Activated CD4-positive, CD25-positive, alpha-beta regulatory T cell treated with anti-CD3 and anti-CD28 coated beads, Interleukin-2, amount 50 U/mL, for 16 hours (primary cell): ENCODE measurements at places on chromosomes 7 and 10.
A peak's percentile ranks its signal among the peaks of the same experiment; 100 is the strongest.

- DNase-seq, result no peak
These were observed 140.2 kb downstream of the KCND2 start for GRCh38 chr7:120413164-120413563.

DNA sequence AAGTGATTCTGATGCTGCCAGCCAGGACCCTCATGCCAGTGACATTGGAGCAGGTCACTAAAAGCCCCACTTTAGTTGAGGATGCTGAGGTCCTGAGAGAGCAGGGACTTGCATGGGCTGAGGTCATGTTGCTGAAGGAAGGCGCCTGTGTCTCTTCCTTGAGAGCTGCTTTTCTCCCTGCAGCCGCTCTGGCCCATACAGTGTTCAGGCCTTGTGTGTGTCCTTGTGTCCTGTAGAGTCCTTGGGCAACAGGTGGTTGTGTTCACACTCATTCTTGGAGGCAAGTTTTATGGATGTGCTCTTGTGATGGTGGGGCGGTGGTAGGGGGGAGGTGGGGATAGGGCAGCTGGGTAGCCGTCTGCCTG lies 33.3 kb downstream of the TSPAN14 start:
- DNase-seq, result no peak

- DNase-seq, result no peak
These were observed 171.3 kb downstream of the TPST1 start for GRCh38 chr7:66376264-66376945.

DNA sequence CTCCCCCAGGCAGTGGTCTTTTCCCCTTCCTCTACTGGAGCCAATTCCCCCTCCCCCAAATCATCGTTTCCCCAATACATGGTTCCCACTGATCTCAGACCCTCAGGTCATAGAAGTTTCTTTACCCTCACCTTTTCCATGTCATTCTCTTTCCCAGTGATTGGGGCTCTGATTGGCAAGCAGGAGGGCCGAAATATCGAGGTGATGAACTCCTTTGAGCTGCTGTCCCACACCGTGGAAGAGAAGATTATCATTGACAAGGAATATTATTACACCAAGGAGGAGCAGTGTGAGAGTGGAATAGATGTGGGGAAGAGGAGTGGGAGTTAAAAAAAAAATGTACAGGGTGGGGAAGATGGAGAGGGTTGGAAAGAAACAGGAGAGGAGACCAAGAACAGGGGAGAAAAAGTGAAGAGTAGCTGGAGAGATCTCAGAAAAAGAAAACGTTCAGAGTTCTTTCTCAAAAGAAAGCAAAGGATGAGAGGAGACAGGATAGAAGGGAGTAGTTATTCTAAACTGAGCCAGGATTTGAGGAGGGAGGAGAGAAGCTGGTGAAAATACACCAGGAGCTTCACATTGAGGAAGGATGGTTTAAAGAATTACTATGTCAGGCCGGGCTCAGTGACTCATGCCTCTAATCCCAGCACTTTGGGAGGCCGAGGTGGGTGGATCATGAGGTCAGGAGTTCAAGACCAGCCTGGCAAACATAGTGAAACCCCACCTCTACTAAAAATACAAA lies 858 bp downstream of the COPS6 start:
- DNase-seq, result no peak

- DNase-seq, result no peak
These were observed 98.3 kb upstream of the ZNF438 start for GRCh38 chr10:31129880-31130405.

- DNase-seq, result no peak
These were observed 249.8 kb downstream of the PTEN start for GRCh38 chr10:88113232-88113631.

GRCh38 chr10:73965890-73966768 lies 31.8 kb upstream of the VCL start:
- no peak for DNase-seq

GRCh38 chr7:16741676-16742075 lies 11.9 kb upstream of the TSPAN13 start:
- no peak for DNase-seq

- no peak for DNase-seq
These were observed 64.4 kb downstream of the ENTPD1 start for GRCh38 chr10:95820363-95820762.

GRCh38 chr7:155268211-155268610 lies 29.5 kb upstream of the INSIG1 start:
- no peak for DNase-seq

GRCh38 chr7:117859246-117859812 lies 13.9 kb downstream of the CTTNBP2 start:
- DNase-seq, result no peak

- DNase-seq, result no peak
These were observed 97.3 kb downstream of the CCDC71L start for GRCh38 chr7:106563466-106564150.

GRCh38 chr10:35813219-35813618 lies 171.1 kb upstream of the FZD8 start:
- DNase-seq, result no peak

DNA sequence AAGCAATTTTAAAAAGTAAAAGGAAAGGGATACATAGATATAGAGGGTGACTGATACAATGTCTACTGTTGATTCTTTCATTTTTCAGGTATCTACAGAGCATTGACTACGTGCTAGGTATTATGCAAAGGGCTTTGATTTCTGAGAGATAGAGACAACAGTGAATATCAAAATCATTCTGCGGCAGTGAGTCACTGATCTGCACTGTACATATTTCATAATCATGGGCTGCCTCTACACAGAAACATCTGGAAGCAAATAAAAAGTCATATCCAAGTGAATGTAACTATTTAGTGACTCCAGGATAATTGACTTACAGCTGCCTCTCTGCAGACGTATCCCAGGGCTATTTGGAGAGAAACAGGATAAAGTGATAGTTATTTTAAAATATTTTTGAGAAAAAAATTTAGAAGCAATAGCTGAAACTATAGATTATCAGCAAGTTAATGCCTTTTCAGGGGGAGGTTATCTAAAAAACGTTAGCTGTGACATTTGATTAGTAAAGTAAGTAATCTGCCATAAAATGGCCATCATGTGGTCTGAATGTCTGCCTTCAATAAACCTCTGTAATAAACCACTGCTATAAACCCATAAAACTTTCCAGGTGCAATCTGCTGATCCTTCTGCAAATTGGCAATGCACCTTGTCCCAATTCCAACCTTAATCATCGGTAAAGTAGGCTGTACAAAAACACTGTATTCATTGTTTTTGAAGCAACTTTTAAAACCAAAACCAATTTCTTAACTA lies 43.7 kb downstream of the CPXM2 start:
- DNase-seq, result no peak

GRCh38 chr10:127450644-127451043 lies 98.5 kb upstream of the NPS start:
- no peak for DNase-seq

DNA sequence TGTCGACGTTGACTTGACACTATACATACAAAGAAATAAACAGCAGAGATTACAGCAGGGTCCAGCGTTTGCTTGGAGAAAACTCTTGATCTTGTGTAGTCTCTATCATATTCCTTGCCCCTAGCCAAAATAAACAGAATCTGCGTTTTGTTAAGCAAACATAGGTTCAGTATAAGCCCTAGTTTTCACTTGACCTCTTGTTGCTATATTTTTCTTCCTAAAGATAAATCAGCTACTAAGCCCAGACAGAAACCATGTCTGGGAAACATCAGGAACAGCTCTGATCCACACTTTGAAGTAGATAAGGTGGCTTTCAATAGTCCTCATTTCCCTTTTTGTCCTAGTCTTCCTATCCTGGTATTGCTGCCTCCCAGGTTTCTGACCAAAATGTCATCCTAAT lies 328.2 kb upstream of the MAGI2 start:
- no peak for DNase-seq

DNA sequence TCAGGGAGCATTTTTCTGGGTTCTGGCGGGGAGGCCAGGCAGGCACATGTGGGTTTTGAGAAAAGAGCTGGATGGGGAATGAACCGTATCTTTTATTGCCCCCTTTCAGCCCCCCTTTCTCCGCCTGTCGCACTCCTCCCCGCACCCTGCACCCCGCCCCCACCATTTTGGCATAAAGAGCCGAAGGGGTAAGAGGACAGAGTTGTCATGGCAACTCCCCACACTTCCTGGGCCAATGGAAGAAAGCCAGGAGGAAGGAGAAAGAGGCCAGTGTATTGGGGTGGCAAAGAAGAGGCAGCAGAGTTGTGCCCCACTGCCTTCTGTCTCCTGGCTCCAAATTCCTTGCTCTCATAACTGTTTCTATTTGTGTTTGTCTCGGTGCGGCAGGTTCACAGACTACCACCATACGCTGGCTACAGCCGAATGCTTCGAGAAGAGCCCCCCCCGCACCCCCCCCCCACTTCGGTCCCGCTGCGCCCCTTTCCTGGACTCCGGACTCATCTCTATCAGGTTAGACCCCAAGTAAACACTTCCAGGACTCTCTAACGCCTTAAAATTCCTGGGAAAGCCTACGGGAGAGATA lies 3.4 kb downstream of the KCNIP2 start:
- DNase-seq, result no peak

GRCh38 chr7:76427635-76428034 lies 2.9 kb downstream of the ZP3 start:
- DNase-seq, result no peak

DNA sequence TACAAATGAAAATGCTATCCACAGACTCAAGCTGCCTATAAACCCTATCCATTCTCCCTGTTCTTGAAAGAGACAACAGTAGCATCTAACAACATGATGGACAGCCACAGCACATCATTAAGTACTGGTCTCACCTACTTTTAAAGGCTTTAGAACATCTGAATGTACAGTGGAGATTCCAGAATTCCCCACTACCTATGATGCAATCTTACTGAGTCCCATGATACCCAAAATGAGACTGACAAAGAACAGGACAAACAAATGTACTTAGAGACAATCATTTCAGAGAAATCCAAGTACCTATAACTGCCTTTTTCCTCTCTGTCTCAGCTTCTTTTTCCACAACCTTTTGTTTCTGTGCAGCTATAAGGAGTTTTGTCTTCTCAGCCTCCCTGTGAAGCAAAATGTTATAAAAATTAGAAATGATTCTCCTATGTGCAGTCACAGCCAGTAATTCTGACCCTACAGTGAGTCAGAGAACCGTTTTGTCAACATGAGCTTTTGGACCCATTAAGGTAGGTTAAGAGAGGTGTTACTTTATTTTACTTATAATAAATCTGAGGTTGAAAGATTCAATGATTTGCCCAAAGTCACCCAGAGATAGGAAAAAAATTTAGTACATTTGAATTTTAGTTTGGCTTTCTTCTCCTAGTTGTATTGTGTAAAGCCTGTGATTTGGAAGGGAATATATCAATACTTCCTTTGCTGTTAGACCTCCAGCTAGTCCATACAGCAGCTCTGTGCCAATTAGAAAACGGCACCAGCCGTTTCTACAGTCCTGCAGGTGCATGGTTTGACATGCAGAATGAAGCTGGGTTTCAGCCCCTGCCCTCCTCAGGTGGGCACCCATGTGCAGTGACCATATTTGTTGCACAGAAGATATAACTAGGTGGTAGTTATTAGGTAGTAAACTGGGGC lies 21.9 kb downstream of the ERLIN1 start:
- no peak for DNase-seq

DNA sequence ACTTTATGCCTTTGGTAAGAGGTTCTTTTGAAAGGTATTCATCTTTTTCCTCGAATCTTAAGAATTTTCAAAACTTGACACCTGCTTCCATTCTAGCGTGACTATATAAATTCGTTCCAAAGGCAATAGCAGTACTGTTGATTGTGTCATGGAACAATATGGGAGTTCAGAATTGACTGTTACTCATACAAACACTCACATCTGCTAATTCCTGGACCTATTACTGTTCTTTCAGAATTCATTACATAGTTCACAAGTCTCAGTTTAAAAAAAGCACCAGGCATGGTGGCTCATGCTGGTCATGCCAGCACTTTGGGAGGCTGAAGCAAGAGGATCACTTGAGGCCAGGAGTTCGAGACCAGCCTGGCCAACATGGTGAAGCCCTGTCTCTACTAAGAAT lies 80.9 kb downstream of the CACNB2 start:
- no peak for DNase-seq

- no peak for DNase-seq
These were observed 72.5 kb downstream of the LRRC17 start for GRCh38 chr7:102985176-102985783.

DNA sequence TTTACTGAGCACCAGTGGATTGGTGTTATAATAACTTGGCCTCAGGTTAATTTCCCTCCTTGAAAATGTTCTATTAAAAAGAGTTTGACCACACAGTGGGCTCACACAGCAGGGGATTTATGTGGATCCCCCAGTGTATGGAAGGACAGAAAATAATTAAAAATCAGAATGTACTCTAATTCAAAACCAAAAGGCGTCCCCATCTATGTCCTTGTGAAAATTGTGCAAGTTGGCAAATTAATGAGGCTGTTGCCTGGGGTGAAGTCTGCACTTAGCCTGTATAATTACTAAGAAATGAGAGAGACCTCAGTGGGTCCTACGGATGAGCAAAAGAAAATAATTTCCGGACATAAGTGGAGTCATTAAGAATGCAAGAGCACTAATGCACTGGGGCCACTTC lies 31.1 kb downstream of the PIK3CG start:
- no peak for DNase-seq

DNA sequence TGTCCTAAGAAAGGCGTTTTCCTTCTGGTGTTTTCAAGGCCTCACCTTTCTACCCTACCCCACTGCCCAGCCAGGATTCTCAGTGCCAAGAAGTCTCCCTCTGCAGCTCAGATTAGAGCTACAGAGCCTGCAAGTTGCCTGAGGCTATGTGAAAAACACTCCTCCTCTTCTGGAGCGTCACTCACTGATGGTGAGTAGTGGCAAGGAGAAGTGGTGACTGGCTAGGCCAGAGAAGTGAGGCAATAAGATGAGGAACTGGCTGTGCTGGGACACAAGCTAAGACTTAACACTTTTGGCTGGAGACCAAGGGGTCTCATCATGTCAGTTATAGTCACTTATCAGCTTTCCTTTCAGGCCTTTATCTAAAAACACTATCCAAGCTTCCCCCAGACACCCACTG lies 86.7 kb upstream of the PRKAR2B start:
- DNase-seq, result no peak

- peak; percentile 2 for DNase-seq
These were observed at the start of gene ARHGAP21 for GRCh38 chr10:24723788-24724380. Gene ARHGAP21 (minus strand): TSS chr10:24723887. CDS start chr10:24721899, 1,988 bp downstream.

DNA sequence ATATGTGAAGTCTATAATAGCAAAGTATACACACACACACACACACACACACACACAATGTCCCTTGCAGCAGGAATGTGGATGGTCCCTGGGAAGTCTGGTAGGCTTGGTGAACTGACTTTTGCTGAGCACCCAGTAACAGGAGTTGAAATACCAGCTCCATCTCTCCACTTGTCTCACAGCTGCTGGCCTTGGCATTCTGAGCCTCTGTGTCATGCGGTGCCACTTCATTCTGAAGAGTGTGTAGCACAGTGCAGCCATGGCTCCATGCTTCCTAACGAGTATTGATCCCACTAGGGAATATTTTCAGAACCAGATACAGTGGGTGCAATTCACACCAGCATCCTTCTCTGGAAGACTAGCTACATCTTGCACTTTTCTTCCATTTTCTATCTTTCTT lies 192.4 kb downstream of the ADARB2 start:
- no peak for DNase-seq

GRCh38 chr10:103769176-103769575 lies 86.2 kb downstream of the SH3PXD2A start:
- no peak for DNase-seq
